Stimulated activated CD8-positive, alpha-beta memory T cell treated with anti-CD3 and anti-CD28 coated beads, Interleukin-7, amount 100 ng/mL, for 1 hour (primary cell): ENCODE measurements at places on chromosomes 2 and 18.

DNA sequence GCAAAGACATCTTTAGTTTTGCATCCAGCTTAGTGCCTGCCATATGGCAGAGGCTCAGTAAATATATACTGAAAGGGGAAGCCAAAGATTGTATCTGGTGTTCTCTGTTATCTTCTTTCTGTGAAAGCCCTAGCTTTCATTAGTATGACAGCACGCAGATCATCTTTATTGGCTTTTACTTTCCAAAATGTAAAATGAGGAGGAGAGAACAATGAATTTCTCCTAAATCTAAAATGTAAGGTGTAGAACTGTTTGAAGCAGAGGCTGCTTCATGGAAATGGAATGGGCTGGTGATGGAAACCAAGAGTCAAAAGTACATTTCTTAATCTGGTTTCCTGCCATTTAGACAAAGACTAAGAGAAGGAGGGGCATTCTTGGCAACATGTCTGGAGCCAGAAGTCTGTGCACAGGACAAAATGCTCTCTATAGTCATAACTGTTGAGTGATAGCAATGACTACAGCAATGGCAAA lies 1029.9 kb upstream of the PIK3C3 start:
- no peak for DNase-seq

DNA sequence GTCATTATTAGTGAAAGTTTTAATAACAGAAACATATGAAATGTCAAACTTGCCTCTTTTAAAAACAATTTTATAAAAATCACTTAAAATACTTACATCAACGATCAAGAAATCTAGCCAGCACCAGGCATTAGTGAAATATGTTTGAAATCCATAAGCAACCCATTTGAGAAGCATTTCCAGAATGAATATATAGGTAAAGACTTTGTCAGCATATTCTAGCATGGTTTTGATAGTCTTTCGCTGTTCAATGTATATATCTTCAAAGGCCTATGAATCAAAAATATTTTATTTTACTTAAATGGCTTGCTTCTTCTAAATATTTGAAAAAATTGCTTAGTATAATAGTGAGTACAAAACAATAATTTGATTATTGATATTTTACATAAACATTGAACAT lies 91.1 kb downstream of the SCN3A start:
- DNase-seq = no peak

DNA sequence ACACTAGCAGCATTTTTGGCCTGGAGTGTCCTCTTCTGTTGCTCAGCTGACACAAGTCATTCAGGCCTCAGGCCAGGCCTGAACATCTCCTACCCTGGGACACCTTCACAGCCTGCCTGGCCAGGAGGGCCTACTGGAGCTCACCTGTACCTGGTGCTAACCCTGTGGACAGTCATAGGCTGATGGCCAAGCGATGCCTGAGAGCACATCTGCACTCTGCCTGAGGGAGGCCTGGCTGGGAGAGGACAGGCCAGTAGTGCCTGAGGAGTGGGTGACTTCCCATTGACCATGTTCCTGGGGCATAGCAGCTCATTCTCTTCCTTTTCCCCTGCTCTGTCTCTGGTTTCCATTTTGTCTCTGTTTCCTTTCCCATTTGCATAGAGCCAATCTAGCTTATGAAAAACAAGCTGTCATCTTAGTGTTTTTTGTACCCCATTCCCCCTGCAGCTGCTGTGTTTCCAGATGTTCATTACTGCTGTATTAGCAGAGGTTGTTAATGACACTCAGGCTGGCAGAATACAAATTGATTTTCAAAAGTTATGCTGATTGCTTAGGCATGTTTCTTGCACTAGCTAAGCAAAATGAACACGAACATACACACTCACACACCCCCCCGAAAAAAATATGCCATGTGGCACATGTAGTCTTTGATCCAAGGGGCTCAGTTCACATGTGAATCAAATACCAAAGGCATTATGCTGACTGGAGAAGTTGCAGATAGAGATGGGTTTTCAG lies 149.7 kb upstream of the HS6ST1 start:
- DNase-seq = no peak

GRCh38 chr18:44927127-44927849 lies 246.6 kb downstream of the SETBP1 start:
- no peak for DNase-seq

DNA sequence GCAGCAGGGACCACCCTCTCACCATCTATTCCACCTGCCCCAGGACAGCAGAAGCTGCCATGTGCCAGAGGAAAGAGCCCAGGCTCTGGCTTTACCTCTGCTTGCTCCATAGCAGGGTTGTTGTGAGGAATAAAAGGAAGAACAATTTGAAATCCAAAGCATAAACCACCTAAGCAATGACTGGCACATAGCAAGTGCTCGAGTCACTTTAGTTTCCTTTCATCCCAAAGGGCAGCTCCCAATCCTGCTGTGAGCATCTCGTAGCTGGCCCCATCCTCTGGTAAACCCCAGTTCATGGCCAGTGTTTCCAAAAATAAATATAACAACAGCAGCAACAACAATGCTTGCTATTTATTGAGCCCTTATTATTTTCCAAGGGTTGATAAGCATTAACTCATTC lies 923.5 kb downstream of the EPHA4 start:
- DNase-seq = no peak

DNA sequence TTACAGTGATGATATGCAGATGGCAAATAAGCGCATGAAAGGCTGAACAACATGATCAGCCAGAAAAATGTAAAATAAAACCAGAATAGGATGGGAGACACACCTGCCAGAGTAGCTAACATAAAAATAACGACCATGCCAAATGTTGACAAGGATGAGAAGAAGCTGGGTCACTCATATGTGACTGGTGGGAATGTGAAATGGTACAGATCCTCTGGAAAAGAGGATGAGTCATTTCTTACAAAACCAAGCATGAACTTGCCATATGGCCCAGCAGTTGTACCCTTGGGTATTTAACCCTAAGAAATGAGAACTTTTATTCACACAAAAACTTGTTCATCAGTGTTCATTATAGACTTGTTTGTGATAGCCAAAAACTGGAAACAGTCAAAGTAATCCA lies 143.8 kb downstream of the SH3BP4 start:
- DNase-seq = no peak

DNA sequence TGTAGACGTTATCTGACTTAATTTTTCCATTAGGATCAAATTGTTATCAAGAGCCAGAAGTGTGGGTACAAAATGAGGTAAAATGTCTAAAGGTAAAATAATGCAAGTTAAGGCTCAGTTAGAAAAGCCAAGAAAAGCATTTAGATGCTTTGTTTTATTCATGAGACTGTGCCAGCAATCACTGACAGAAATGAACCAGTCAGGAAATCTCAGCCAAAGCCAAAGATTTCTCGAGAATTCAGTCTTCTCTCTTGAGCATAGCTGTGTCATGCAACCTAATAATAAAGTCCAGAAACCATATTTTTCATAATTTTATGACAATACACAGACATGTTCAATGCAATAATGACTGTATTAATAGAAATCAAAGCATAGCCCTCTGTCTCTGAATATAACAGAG lies 43.5 kb upstream of the ZNF397 start:
- no peak for DNase-seq

- DNase-seq = no peak
Measured at GRCh38 chr2:216107760-216108159, 1.4 kb upstream of the XRCC5 start.

GRCh38 chr2:96631804-96632435 lies 6.2 kb downstream of the KANSL3 start:
- DNase-seq = no peak

GRCh38 chr2:11540996-11541692 lies 7.3 kb downstream of the GREB1 start:
- DNase-seq = no peak

GRCh38 chr2:47165001-47165555 lies 10.0 kb upstream of the STPG4 start:
- no peak for DNase-seq

DNA sequence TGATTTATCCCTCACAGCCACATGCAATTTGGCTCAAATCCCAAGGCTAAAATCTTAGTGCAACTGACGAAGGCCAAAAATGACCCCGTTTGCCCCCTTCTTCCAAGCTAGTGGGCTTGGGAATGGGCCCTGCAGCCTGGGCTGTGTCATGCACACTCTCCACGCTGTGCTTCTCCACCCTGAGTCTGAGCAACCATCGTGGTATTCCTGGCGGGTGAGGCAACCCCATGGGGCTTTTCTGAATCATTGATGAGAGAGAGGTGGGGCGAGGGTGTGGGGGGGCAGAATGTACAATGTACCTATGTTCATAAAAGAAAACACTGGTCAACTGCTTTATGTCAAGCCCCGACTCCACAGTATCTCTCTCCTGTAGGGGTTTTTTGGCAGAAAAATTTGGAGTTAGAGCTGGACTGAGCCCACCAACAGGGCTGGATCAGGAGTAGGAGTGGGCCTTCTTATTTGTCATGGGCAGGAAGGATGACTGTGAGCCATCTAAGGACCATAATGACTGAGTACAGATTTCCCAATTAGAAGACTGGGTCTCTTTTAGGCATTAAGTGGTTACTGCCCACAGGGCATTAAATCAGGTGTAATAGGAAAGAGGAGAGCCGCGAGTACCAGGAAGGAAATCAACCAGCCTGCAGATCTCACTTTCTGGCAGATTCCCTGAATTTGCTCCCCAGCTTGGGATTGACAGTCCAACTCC lies 8.9 kb downstream of the SULT1C2 start:
- DNase-seq = no peak

DNA sequence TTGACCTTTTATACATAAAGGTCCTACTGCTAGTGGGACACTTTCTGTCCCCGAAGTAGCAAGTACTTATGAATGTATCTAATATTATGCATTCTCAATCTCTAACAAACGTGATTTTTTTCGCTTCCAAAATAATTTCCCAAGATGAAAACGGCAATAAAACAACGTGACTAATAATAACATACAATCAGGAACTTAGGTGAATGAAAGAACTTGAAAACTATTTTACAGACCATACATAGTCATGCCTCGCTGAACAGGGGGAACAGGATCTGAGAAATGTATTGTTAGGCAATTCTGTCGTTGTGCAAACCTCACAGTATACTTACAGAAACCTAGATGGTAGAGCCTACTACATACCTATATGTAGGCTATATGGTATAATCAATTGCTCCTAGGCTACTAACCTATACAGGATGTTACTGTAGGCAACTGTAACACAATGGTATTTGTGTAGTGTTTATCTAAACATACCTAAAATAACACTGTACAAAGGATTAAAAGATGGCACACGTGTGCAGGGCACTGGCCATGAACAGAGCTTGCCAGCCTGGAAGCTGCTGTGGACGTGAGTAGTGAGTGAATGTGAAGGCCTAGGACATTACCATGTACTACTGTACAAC lies 2.5 kb downstream of the RTN4 start:
- no peak for DNase-seq

DNA sequence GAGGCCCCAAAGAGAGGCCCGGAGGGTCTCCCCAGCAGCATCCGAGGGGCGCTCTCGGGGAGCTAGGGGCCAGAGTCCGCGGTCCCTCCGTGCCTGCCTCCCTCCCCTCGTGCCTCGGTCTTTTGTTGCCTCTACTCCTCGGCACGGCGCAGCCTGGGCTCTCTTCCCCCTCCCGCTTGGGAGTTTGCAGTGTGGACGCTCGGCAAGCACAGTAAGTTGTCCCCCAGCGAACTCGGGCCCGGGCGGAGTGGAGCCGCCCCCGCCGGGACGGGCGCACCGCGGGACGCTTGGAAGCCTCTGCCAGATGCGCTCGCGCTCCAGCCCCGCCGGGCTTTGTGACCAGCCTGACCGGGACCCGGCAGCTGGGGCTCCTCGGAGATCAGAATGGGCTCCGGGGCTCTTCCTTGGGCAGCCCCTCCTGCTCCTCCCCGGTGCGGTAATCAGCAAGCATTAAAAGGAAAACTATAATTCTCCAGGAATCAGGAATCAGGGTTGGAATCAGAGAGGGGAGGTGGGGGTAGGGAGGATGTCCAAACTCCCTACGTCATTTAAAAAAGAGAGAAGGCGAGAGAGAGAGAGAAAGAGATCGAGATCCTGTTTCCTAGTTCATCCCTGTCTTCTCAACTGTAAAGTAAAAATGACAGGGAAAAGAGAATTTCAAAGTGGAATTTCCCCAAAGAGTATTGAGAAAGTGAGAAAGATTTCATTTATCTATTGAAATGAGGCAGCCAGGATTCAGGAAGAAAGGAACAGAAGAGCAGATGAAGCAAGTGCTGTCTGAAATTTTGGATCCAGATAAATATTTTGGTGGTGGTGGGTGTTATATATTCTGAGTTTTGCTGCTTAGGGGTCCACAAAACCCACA lies 786 bp upstream of the TMEM200C start:
- DNase-seq = no peak

GRCh38 chr2:144603334-144603733 lies 83.4 kb upstream of the ZEB2 start:
- DNase-seq = no peak

GRCh38 chr18:3874125-3874524 lies 424.2 kb downstream of the TGIF1 start:
- no peak for DNase-seq

- no peak for DNase-seq
Measured at GRCh38 chr2:142965443-142965842, 88.0 kb downstream of the KYNU start.

GRCh38 chr2:111155610-111156009 lies 34.9 kb downstream of the BCL2L11 start:
- DNase-seq = no peak

GRCh38 chr2:179059026-179059700 lies 9.2 kb upstream of the CCDC141 start:
- DNase-seq = no peak

- no peak for DNase-seq
Measured at GRCh38 chr2:223475901-223476300, 126.3 kb downstream of the SCG2 start.

GRCh38 chr2:188303363-188304031 lies 11.8 kb downstream of the GULP1 start:
- DNase-seq = no peak

DNA sequence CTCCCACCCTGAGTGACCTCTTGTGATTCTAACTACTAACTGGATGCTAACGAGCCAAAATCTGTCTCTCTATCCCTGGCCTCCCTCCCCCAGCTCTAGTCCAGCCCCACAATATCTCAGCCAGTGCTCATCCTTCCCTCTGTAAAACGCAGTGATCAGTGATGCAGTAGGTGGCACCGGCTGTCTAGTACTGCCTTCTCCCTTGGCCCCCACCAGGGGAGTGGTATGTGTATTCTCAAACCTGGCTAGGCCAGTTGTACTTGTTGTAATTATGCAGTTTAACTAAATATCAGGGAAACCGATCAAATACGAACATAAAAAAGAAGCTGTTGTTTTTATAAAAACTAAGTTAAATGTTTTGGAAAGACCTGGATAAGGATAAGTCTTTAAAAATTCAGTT lies 113.2 kb upstream of the ALPP start:
- no peak for DNase-seq

DNA sequence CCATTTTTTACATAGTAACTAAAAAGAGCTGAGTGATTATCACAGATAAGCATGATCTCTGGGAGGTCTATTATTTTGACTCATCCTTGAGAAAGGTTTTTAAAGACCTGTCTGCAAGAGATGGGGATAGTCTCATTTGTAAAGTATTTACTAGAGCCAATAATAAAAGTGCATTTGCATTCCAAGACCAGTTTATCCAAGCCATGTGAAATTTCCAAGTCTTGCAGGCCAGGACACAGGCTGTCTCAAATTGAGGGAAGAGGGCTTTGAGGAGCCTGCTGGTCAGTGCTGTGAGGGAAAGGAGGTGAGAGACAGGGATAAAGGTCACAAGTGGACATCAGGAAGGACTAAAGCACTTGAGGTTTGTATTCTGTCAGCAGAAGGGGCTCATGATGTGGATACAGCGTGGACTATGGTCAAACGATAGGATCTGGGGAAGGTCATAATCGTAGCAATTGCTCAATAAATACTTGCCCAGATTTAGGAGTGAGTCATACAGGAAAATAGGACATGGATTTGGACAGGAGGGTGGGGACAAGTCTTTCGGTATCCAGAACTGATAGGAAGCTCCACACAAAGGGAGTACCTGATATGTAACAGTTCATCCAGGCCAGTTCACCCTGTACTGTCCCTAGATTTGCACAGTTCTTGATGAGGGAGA lies 6.6 kb upstream of the CDH2 start:
- DNase-seq = no peak
